Progenitor cell of endocrine pancreas (in vitro differentiated cells): ENCODE measurements at places on chromosomes 16 and 17.

DNA sequence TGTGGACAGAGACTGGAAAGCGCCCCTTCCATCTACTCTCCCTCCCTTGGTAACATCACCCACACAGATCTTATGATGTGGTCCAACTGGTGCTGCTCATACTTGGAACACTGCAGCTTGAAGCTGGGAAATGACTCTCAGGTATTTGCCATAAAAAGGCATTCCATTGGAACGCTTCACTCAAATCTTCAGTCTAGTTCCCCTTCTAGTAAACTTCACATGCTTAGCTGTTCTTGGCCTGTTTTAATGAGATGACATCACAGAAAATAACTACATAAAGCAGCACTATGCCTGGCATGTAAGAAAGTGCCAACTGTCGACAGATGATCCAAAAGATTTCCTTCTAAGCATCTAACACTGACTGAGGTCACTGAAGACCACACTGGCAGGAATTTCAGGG is 9.3 kb downstream of the ZNF263 start:
- DNase-seq, result no peak

DNA sequence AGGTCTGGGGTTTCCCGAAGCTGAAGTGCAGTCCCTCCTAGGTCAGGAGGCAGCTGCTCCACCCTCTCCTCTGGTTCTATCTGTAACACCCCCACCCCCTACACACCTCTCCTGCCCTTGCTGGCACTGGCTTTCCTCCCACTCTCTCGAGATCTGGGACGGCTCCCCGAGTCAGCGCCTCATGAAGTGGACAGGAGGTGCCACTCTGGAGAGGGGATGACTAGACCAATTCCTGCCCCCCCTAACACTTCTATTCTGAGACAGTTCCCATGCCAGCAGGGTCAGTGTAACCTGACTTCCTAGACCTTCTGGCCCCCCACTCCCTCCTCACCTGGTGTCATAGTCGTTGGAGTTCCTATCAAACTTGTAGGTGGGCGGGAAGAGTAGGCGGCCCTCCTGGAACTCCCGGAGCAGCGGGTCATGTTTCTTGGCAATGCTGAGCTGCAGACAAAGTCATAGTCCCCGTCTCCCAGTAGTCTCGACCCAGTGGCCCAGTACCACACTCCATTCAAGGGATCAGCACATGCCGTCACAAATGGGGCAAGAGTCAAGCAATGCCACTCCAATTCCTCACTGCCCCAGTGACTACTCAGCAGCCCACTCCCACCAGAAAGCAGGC is 9.7 kb downstream of the INPP5K start:
- DNase-seq, result no peak

- no peak for DNase-seq
These were observed 45.6 kb downstream of the CYB5B start for GRCh38 chr16:69469807-69470561.

- no peak for DNase-seq
These were observed 5.6 kb upstream of the CARHSP1 start for GRCh38 chr16:8874388-8874787.

DNA sequence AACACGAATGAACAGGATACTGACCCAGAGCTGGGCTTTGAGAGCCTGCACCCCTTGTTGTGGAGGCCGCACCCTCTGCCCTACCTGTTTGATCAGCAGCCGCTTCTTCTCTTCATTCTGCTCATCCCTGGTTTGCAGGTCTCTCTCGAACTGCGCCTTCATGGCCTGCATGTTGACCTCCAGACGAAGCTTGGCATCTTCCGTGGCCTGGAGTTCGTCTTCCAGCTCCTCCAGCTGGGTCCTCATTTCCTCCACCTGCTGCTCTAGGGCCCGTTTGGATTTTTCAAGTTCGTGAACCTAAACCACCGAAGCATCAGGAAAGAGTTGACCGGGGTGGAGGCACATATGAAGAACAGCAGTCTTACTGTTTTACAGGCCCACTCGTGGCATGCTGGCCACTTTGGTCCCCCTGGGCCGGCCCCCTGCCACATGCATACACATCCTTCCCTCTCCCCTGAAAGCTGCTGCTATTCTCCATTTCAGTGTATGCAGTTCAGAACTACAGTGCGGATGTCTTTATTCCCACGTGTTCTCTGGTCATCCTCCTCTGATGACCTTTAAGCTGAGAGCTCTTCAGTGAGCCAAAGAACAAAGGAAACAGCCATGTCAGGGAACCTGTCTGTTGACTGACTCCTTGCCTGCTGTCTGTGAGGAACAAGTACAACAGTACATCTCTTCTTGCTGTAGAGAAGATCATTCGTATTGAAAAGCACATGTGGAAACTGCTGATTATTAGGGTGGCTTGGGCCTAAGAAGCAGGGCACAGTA is 54.8 kb downstream of the NDEL1 start:
- no peak for DNase-seq

DNA sequence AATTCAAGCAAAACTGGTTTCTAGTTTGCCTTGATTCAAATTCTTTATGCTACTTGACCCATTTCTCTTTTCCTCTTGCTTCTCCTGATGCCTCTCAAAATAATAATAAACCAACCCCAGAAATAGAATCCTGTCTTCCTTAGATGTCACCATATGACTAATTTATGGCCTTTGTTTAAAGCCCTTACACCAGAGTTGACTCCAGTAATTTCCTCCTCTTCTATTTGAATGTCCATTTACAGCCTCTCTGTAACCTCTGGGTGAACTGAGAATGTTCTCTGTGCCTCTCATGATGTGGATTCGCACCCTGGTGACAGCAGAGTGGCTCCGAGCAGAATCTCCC is 31.5 kb downstream of the ZFHX3 start:
- no peak for DNase-seq

GRCh38 chr17:65085397-65085796 is 28.9 kb upstream of the GNA13 start:
- no peak for DNase-seq

GRCh38 chr17:81394921-81395599 is at the start of gene BAHCC1:
BAHCC1 (plus strand) TSS chr17:81395457; CDS start chr17:81399740, 4,283 bp downstream.
- DNase-seq, result peak; percentile 99

GRCh38 chr16:27149986-27150385 is 53.3 kb upstream of the KDM8 start:
- DNase-seq, result no peak

DNA sequence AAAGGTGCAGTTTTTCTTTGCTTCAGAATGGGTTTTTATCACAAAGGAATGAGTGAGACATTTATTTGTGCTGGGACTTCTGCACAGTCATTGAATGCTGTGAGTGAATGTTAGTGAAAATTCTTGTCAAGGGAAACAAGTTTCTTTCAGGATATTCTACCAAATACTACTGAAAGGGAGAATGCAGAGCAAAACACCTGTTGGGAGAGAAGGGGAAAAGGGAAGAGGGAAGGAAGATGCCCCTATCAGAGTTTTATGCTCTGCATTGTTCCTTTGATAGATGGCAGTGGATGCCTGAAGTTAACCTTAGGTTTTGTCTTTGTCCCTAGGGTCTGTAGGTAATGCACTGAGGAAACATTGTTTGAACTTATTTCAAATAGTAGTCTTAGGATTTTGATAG is 3.1 kb downstream of the GGNBP2 start:
- no peak for DNase-seq

GRCh38 chr17:81482673-81483072 is 29.9 kb downstream of the ACTG1 start:
- DNase-seq, result no peak

DNA sequence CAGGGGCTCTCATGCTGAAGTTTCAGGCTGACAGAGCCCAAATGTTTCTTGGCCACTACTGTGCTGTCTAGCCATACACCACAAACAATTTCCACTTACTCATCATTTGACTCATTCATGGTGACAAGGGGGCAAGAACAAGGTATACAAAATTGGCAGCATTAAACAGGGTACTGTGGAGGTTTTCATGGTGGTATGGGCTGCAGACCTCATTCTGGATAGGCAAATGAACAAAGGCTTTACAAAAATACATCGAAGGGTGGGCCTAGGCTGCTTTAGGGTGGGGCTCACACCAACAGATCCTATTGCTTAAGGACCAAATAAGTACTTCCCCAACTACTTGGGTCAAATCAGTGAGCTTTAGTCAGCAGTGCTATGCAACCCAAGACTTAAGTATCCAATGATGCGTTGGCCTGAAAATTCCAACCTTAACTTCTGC is 53.0 kb downstream of the N4BP1 start:
- DNase-seq, result no peak

- DNase-seq, result no peak
These were observed 5.9 kb upstream of the CORO6 start for GRCh38 chr17:29628644-29629043.

- DNase-seq, result no peak
These were observed 48.9 kb upstream of the MRPS23 start for GRCh38 chr17:57898487-57899311.

GRCh38 chr17:36540696-36541095 is 4.0 kb upstream of the GGNBP2 start:
- no peak for DNase-seq

DNA sequence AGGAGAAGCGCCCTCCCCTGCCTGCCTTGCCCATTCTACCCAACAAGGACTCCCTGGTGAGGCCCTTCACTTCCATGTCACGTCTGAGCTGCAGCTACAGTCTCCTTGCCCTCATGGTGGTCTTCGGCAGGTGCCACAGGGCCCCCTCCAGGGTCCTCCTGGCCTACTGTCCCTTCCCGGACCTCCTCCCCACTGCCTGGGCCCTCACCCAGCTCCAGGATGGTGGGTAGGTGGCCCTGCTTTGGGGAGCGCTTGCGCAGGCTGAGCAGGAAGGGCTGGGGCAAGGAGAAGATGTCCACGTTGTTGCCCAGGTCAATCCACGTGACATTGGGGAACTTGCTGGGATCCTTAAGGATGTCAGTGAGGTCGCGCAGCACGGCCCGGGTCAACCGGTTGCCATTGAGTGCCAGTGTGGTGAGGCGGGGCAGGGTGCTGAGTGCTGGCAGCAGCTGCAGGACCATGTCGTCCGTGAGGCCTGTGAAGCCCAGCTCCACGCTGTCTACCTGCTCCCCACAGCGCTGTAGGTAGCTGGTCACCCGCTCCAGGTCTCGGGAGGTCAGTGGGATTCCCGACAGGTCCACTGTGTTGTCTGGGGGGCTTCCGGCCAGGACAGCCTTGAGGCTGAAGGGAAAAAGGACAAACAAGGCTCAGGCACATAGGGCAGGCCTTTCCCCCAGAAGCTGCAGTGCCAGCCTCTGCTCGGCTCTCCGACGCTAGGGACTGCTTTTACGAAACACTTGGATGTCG is 28.3 kb downstream of the TRPV2 start:
- DNase-seq, result no peak

DNA sequence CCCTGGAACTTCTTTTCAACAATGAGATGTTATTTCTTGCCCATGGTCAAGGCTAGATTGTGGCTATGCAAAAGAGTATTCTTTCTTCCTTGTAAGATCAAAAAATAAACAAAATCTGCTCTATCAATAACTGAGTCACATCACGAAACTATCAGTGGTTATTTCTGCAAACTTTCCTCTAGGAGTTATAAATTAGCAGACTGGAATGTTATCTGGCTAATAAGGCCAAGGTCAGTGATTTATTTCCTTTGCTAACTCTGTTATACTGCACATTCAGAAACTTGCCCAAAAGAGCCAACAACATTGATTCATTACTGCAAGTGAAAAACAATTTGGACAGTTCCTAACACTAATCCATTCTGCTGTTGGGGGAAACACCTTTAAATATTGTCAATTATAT is 5.0 kb downstream of the ARL6IP1 start:
- DNase-seq, result no peak

GRCh38 chr17:34366010-34366409 is 3.0 kb upstream of the CCL1 start:
- no peak for DNase-seq

GRCh38 chr17:1736348-1737281 is 6.1 kb upstream of the SERPINF2 start:
- no peak for DNase-seq

GRCh38 chr16:86618431-86619238 is 40.3 kb downstream of the FOXL1 start:
- no peak for DNase-seq

DNA sequence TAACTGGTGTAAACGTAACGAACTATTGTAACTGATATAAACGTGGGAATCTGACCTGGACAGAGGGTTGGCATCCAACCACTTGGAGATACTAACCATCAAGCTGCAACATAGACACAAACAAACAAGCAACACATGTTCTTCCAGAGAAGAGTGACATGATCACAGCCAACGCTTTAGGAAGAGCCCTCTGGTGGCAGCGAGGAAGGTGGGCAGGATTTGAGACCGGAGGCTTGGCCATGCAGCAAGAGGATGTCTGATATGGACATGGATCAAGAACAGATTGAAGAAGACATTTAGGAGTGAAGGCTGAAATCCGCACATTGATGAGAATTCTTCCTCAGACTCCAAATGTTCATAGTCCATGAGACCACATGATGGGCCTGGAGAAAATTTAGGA is 40.3 kb upstream of the TNRC6A start:
- no peak for DNase-seq

DNA sequence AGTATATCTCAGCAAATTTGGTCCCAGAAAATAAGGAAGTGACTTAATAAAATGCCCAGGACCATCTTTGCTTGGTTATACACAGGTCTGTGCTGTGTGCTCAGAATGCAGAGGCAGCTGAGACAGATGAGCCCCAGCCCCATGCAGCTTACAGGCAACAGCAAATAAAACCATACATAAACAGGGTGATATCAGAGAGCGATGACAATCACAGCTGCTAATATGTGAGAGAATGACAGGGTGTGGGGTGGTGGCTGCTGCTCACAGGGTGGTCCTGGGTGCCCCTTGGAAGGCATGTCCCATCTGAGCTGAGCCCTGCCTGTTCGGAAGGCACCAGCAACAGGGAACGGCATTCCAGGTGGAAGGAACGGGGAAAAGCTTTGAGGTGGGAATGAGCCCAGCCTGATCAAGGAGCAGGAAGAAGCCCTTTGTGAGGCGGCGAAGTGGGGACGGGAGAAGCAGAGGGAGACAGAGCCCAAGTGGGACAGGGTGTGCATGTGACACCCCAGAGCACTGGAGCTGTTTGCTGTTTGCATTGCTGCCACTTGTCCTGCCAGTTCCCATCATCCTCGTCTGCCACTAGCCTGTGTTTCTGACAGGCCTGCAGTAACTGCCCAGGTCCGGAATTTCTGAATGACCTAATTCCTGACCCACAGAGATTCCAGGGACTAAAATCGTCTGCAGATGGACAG is 150.5 kb downstream of the KATNIP start:
- no peak for DNase-seq

- no peak for DNase-seq
These were observed 96.0 kb downstream of the WDR59 start for GRCh38 chr16:74888888-74889287.

DNA sequence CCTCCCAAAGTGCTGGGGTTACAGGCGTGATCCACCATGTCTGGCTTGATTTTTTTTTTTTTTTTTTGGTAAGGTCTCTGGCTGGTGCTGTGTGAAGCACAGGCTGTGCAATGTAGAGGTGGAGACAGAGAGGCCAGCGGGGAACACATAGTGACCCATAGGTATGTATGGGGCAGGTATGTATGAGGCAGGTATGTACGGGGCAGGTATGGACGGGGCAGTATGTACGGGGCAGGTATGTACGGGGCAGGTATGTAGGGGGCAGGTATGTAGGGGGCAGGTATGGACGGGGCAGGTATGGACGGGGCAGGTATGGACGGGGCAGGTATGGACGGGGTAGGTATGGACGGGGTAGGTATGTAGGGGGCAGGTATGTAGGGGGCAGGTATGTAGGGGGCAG is 5.0 kb downstream of the RPL3L start:
- DNase-seq, result no peak
